Type B pancreatic cell (in vitro differentiated cells): ENCODE measurements at places on chromosomes 3 and 15. TPM values are rescaled to one million over a fixed set of nuclear protein-coding genes. Genes with fewer than 3 reads are reported as not detected.

- no peak for DNase-seq
Measured at GRCh38 chr3:107598926-107599771, 76.4 kb downstream of the BBX start.

CADM2 gene
- 4.0 and 11.4 TPM in 2 replicates for total RNA-seq

DNA sequence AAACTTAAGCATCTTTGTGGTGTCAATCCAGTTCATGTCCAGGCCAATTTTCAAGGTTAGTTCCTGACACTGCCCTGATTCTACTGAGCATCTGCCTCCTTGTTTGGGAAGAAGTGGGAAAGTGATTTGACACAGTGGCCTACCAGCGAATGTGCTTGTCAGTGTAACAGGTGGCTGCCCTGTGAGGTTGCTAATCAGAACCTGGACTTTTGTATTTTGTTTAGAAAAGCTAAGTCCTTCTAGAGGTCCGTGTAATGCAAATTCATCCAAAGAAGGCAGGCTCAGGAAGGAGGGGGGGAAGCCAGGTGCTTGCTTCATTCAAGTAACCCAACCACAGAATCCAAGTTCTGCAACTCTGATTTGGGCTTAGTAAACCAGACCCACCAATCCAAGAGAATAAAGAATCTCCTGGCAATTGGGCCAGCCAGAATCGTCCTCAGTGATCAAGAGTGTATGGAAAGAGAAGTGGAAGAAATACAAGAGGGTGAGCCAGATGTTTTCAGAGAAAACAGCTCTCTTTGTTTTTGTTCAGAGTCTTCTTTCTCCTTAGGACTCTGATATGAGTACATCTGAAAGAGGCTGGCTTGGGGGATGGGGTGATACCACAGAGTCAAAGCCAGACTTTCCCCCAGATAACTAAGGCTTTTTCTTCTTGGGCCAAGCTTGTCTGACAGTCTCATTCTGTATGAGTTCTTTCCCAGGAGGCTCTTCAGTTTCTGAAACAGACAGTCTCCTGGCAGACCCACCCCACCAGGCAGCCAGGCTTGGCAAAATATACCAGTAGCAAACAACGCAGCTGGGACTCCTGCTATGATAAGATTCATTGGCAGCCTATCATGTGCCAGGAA is 508.9 kb upstream of the TBL1XR1 start:
- no peak for DNase-seq

DNA sequence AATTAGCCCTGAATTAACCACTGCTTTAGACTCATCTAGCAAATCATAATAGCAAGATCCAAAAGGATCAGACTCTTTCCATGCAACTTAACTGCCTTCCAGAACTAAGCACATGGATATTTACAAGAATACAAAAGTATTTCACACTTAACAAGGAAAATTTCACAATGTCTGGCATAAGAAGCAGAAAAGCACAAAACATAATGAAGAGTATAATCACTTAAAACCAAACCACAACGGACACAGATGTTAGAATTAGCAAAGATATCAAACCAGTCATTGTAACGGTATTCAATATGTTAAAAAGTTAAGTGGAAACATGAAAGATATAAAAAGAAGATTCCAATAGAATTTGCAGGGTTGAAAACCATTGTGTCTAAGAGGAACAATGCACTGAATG is 51.5 kb upstream of the COL6A6 start:
- no peak for DNase-seq

DNA sequence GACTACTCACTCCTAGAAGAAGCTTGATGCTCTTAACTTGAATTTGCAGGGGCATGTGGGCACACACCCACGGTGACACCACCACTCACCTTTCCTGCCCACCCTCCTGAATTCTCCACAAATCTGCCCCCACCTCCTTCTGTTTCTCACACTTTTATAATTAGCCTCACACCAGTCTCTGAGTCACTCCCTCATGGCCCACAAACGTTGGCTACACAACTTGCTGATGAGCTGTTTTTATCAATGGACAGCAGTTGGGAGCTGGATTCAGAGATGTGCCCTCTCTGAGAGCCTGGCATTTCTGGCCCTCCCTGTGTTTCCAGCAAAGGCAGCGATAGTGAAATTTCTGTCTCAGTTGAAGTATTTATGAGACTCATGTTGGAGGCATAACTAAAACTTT is 1.3 kb downstream of the COLQ start:
- DNase-seq, result no peak

DNA sequence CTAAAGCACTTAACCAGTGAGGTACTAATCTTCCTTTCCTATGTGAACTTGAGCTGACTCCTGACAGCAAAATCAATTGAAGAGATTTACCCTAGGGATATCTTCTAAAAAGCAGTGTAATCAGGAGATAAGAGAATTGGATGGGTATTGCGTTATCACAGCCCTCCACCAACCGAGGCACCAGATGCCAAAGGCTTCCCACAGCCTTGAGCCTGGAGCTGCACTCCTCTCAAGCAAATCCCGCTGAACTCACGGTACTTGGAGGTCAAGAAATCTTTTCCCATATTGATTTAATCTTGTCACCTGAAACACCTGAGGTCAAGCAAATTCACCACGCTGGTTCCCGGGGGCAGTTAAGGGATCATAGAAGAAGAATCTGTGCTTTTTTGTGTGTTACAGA is 346.8 kb downstream of the TBL1XR1 start:
- DNase-seq, result no peak

CSTA gene
- 39.5 and 99.3 TPM in 2 replicates for total RNA-seq

DNA sequence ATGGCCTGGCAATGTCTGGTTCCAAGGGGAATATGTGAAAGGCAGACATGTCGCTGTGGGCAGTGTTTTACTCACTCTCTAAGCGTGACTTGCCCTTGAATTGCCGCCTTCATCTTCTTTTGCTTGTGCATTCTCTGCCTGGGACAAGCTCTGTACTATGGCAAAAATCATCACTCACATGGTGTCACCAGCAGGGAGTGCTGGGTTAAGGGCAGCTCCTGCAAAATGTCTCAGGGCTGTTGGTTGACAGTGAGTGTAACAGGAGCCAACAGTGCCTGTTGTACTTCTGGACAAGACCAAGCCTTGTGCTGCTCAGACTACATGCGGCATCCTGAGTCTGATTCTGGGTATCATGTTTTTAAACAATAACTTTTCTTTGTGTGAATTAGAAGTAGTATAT is 45.3 kb upstream of the KY start:
- DNase-seq, result no peak

GRCh38 chr15:42072141-42072685 is 22.1 kb downstream of the PLA2G4D start:
- DNase-seq, result peak; percentile 57

DNA sequence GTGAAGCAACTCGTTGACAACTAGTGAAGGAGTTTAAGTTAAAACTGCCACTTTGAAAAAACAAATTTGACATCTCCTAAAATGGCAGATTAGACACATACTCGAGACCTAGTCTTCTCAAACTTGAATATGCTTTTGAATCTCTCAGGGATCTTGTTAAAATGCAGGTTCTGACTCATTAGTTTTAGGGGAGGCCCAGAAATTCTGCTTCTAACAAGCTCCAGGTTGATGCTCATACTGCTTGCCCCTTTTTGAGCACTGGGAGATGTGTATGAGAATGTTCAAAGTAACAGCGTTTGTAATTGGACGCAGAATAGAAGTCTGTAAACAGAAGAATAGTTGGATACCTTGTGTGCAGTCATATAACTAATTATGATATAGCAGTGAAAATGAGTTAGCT is 1.6 kb downstream of the C3orf38 start:
- no peak for DNase-seq

DNA sequence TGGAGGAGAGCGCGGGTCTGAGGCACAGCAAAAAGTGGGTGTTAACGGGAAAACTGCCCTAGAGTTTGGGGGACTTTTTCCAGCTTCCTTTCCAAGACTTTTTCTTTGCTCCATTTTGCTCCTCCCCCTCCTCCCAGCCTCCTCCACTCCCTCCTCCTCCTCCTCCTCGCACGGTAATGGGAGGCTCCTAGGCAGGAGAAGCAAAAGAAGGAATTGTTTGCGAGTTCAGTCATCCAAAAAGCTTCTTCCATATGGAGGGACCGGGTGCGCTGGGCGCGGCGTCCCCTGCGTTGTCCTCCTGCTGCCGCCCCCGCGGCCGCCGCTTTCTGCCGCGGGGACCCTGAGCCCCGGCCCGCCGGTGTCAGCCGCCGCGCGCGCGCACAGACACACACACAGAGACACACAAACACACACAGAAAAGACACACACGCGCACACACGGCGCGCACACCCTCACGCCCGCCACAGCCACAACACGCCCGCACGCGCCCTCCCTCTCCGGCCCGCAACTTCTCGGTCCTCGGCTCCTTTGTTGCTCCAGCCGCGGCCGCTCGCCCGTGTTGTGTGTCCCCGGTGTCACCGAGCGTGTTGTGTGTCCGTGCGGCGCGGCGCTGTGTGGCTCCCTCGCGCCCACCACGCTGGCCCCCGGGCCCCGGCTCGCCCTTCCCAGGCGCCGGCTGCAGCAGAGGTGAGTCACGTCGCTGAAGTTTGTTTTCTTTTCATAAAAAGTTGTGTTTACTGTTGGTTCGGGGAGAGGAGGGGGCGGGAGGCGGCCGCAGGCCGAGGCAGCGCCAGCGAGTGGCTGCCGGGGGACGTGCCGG is at the start of gene BOC:
Gene BOC (plus strand): TSS at position 228 of the 820 bp plus-strand sequence. CDS start 38,246 bp downstream, outside the sequence.
- DNase-seq, result no peak

GALNT15 gene
- total RNA-seq, result 0.17 TPM in 1 of 2 replicates, not detected in the other

GRCh38 chr3:27533718-27534573 is 49.8 kb upstream of the SLC4A7 start:
- no peak for DNase-seq

- no peak for DNase-seq
Measured at GRCh38 chr15:40843261-40843884, 475 bp upstream of the SPINT1 start.

GOLGA8T gene
- total RNA-seq, result 0.19 and 0.99 TPM in 2 replicates

GCNT3 gene
- total RNA-seq, result 19.6 and 32.7 TPM in 2 replicates

SPESP1 gene
- total RNA-seq, result not detected in 2 replicates

- no peak for DNase-seq
Measured at GRCh38 chr15:74289671-74290070, 53.5 kb downstream of the CCDC33 start.

HTR3E gene
- total RNA-seq, result not detected in 2 replicates

GRCh38 chr3:196792771-196793170 is 53.1 kb downstream of the PAK2 start:
- DNase-seq, result no peak

DNA sequence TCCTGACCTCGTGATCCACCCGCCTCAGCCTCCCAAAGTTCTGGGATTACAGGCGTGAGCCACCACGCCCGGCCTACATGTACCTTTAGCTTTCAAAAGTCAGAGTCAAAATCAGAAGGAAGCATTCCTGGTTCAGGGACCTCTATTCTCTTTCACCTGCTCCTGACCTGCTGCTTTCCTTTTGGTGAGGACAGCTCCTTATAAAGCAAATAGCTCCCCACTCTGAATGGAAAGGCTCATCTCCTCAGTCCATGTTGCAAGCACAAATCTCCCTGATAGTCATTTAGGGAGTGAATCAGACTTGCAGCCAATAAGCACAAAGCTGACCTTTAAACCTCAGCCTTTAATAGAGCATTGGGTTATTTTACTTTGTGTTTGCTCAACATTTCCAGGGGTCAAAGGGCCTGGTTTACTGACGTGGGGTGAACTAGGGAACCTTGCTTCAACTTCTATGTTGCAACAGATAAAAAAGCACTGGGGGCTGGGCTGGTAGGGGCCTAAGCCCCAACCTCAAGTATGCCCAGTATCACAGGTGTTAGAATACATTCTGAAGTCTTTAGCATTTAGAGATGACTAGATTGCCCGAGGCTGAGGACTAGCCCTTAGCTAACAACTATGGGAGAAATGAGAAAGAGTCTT is 43.1 kb downstream of the THRB start:
- no peak for DNase-seq

ACKR4 gene
- total RNA-seq, result 0.29 and 1.9 TPM in 2 replicates

GRCh38 chr3:138011722-138012121 is 1.8 kb downstream of the CLDN18 start:
- DNase-seq, result no peak

DNA sequence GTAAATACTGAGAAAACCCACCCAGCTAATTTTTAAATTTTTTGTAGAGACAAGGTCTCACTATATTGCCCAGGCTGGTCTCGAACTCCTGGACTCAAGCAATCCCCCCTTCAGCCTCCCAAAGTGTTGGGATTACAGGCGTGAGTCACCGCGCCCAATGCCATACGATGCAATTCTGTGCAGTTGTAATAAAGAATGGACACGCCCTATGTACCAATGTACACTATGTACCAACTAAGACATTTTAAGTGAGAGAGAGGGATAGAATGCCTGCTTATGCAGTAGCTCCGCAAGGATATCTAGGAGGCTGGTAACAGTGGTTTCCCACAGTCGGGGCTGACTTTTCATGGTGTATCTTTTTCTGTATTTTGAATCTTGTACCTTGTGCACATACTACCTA is 14.6 kb downstream of the ZNF710 start:
- DNase-seq, result no peak

DNA sequence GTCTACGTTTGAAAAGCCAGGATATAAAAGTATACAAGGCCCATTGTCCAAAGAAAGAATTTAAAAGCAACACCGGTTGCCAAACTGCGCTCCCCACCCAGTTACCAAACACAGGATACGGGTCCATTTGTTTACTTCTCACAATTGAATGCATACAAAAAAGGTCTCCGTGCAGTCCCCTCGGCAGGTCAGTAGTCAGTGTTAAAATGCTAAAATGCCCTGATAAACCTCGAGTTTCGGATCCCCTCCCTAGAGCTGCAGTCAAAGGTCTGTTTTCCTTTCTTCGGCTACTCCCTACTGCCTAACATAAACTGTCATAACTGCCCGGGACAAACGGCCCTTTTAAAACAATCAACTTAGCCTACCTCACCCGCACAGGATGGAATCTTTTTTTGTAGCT is 534.6 kb downstream of the FOXP1 start:
- no peak for DNase-seq

DNA sequence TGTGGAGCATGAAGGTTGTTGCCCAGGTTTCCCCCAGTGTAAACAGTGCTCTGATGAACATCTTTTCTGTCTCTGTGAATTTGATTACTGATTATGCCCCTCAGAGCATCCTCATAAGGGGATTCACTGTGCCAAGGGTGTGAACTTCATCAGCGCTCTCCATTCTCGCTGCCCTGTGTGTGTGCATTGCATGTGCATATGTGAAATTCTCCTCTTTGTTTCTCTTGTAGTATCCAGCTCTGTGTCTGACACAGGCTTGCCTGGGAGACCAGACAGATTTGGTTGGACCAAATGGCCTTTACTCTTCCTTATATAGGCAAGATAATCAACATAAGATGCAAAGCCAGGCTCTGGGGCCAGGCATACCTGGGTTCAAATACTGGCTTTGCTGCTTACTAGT is 21.9 kb downstream of the CACNA2D3 start:
- DNase-seq, result no peak

GRCh38 chr3:118810499-118811035 is 224.1 kb downstream of the IGSF11 start:
- no peak for DNase-seq

CCR3 gene
- 0.14 TPM in 1 of 2 replicates, not detected in the other for total RNA-seq

UBL7 gene
- total RNA-seq, result 42.0 and 57.0 TPM in 2 replicates

GOLGA8G gene
- total RNA-seq, result not detected in 2 replicates
